ENCODE measurements at places on chromosomes 16 and 17. TPM values are rescaled to one million over a fixed set of nuclear protein-coding genes. Genes with fewer than 3 reads are reported as not detected.

DNA sequence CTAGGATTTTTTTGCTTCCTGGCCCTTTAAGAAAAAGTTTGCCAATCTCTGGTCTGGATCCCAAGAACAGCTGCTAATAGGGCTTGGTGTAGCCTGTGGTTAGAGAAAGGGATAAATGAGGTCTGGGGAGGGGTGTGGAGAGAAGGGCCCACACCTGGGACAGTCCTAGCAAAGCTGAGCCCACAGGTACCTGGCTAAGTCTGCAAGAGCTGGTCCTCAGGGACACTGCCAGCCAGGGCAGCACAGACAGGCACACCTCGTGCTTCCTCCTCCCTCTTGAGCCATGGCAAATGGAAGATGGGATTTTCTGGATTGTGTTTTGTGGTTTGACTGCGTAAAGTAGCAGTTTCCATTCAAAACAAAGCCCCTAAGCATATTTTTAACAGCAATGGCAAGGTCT is 217.5 kb downstream of the SOX9 start:
- no peak for DNase-seq

DNA sequence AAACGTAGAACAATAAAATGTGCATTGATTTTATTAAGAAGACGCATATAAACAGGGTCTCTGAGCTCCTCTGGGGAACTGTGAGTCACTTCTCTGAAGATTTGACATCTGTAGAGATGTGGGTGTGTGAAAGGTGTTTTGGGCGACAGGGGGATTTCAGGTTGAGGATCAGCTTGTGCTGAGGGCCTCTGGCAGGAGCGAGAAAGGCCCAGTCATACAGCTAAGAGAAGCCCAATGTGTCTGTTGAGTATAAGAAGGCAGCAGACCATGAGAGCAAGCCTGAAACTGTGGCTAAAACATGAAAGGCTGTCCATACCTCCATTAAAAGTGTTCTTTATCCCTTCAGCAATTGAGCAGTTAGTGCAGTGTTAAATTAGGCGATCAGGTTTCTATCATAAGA is 406.5 kb upstream of the MON1B start:
- no peak for DNase-seq

DNA sequence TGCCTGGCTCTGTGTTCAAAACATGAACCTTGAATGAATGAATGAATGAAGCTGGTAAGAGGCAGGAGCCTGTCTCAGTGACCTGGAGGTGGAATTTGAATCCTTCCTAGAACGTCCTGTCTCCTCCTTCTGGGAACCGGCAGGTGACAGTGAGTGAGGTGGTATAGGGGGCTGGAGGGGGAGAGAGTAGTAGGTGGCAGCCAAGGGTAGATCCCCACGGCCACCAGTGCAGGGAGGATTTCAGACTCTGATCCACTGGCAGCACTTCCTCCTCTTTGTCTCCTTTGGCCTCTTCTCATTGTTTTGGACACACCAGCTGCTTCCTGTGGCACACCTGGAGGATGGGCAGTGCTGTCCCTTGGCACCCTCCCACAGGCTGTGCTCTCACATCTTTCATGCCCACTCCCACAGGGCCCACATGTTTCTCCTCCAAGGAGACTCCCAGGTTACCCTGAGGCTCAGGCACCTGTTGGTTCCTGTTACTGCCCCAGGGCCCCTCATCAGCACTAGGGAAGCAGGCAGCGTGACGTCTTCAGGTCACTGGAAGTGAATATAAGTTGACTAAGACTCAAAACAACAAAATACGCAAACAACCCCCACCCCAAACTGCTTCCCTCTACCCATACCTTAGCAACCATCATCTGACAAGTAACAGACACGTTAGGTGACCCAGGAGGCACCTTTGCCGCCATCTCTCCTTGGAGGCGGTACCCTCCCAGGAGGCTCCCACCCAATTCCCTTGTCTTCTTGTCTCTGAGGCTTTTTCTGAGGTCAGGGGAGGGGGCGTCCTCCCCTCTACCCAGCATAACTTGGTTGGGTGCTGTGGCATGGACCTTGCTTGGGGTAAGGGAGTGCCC is 84.6 kb downstream of the N4BP1 start:
- DNase-seq: no peak

DNA sequence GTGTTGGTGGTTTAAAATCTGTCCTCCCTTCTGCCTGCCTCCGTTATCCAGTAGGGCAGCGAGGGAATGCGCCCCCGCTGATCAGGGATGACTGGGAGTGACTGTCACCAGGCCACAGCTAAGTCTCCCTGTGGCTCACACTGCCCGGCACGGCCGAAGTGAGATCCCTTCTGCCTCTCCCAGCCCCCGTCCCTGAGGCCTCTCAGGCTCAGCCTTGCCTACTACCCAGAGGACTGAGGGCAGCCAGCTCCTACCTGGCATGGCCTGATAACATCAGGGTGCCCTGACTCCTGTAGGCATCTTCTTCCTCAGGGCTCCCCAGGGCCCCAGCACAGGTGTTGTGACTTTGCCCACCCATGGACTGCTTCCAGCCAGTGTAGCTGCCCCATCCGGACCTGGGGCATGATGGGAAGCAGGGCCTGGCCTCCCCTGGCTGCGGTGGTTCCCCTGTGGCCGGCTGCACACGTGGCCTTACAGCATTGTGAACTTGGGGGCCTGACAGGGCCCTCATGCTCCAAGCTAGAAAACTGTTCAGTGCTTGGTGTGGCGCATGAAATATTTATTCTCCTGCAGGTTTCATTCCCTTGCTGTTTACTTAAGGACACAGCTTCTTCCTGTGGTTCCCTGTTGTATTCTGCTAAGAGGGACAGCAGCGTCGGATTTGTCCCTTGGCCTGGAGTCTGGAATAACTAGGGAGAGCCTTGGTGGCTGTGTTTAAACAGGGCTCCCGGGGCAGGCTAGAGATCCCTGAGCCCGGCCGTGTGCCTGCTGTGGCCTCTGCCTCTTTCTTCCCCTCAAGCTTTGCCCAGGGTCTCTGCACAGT is 30.0 kb downstream of the GINS2 start:
- no peak for DNase-seq

GRCh38 chr17:74272731-74273201 is 1.3 kb upstream of the DNAI2 start:
- DNase-seq: no peak

- DNase-seq: no peak
These were observed 21.2 kb downstream of the SLC39A11 start for GRCh38 chr17:73071066-73071999.

GRCh38 chr17:1591474-1592090 is 29.0 kb upstream of the PITPNA start:
- no peak for DNase-seq

DNA sequence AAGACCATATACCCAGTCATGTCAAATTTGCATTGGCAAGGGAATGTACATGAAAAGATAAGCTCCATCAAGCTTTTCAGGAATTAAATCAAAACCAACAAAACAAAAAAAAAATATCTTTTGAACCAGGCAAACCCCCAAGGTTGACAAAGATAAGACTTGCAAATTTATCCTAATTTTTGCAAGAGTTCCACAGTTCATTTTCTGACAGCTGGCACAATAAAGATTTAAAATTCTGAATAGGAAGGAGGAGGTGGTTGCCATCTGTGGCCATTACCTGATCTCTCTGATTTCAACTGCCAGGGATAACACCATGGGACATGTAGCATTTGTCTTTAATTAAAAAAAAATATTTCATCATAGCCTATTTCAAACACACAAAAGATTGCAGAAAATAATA is 135.9 kb upstream of the SHISA6 start:
- no peak for DNase-seq

GRCh38 chr16:85306071-85306792 is 194.0 kb upstream of the CIBAR2 start:
- peak; percentile 95 for DNase-seq

DNA sequence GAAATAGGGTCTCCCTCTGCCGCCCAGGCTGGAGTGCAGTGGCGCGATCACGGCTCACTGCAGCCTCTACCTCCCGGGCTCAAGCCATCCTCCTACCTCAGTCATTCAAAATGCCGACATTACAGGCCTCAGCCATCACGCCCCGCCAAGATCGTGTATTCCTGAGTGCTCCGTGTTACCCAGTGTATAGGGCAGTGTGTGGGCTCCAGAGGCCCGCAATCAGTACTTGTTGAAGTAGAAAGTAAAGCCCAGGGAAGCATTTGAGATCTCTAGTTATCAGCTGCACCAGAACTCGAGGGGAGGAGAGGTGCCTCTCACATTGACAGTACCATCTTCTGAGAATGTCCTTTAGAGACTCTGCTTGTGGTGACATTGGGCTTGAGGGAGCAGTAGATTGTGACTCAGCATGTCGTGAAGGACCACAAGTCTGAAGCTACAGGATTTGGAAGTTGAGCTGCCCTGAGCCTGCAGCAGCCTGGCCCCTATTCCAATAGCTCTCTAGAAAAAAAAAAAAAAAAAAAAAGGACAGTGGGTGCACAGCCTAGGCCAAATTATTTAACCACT is 1.1 kb upstream of the PRPSAP1 start:
- peak; percentile 14 for DNase-seq

DNA sequence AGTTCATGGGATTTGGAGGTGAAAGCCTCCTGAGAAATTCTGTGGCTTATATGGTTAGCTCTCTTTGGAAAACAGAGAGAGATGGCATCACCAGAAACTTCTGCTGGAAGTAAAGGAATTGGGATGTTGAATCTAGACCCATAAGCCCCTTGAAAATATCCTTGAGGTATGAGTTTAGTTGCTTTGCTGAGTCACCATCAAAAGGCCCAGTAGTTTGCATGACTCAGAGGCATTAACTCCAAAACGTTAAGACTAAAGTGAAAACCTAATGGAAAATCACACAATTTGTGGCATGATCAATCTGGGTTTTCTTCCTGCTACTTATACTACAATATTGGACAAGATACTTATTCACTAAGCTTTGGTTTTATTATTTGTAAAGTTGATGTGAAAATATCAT is 349.2 kb upstream of the SALL1 start:
- DNase-seq: no peak

GRCh38 chr17:56407086-56407485 is 186.4 kb upstream of the NOG start:
- DNase-seq: no peak

- no peak for DNase-seq
These were observed 190.6 kb downstream of the MAF start for GRCh38 chr16:79409978-79410377.

DNA sequence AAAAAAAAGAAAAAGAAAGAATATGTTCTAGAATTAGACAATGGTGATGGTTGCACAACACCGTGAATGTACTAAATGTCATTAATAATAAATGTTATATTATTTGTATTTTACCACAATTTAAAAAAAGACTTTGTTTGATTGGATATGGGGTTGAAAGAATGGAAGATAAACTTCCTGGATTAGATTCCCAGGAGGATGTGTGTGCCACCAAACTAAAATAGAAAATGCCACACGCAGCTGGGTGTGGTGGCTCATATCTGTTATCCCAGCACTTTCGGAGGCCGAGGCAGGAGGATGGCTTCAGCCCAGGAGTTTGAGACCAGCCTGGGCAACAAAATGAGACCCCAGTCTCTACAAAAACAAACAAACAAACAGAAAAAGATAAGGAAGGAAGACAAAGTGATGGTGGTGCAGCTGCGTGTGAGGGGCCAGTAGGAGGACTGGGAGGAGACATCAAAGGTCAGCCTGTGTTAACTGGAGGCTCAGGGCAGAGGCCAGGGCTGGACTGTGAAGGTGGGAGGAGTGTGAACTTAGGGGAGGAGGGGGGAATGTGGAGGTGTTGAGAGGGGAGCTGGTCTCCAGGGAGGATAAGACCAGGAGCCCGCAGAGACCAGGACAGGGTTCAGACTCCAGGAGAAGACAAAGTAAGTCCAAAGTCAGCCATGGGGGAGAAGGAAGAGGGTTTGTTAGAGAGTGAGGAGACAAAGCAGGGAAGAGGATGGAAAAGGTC is 4.1 kb downstream of the PECAM1 start:
- no peak for DNase-seq

GRCh38 chr17:61396586-61397085 is 3.0 kb upstream of the TBX2 start:
- DNase-seq: no peak

DNA sequence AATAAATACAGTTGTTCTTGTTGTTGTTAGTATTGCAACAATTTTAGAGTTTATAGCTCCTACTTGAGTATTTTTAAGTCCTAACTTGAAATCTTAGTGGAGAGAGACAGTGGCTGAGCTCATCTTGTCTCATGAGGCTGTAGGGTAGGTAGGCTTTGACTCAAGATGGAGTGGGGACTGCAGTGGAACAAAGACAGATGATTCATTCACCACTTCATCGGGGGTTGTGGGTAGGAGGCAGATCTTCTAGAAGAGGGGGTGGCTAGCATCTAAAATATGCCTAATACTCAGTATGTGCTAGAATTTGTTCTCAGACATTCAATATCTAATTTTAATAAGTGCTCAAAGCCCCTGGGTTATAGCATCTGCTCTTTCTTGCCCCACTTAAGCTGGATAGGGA is 13.1 kb upstream of the MMD start:
- peak; percentile 46 for DNase-seq

DNA sequence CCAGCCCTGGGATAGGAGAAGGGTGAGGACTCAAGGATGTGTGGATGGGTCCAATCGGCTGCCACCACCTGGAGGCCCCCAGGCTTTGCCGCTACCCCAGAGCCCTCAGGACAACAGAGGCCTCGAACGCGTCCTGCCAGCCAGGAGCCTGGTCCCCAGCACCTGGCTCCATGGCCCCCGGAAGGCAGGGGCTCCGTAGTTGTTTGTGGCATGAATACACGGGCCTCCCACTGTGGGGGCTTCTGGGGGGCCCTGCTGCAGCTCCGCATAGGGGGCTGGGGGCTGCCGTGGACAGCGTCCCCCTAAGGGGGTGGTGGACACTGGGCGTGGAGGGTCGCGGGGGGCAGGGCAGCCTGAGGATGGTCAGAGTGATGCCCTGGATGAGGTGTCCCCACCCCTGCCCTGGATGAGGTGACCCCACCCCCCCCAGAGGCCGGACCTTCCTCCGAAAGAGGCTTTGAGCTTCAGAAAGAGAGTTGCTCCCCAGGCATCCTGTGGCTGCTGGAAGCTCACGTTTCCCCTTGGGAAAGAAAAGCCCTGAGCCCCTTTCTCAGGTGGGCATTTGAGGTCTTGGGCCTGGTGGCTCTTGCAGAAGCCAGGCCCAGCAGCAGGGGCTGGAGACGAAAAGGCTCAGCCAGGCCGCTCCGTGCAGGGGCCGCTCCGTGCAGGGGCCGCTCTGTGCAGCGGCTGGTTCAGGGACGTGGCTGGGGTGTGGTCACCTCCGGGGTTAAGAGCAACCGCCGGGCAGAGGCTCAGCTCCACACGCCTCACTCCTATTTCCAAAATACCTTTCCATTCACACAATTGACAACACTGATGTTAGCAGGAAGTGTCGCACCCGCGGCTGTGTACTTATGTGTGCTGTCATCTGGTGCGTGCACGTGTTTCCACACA is 40.3 kb upstream of the GNG13 start:
- no peak for DNase-seq

KCNG4 gene
- total RNA-seq: not detected

METTL9 gene
- 78.3 TPM for total RNA-seq

METRN gene
- 13.3 TPM for total RNA-seq

IGFBP4 gene
- 40.2 TPM for total RNA-seq

AOC2 gene
- 1.7 TPM for total RNA-seq
